ENCODE measurements at places on chromosomes 2 and 18.

GRCh38 chr2:20250436-20250835 lies 25.5 kb upstream of the SDC1 start:
- no peak for DNase-seq

DNA sequence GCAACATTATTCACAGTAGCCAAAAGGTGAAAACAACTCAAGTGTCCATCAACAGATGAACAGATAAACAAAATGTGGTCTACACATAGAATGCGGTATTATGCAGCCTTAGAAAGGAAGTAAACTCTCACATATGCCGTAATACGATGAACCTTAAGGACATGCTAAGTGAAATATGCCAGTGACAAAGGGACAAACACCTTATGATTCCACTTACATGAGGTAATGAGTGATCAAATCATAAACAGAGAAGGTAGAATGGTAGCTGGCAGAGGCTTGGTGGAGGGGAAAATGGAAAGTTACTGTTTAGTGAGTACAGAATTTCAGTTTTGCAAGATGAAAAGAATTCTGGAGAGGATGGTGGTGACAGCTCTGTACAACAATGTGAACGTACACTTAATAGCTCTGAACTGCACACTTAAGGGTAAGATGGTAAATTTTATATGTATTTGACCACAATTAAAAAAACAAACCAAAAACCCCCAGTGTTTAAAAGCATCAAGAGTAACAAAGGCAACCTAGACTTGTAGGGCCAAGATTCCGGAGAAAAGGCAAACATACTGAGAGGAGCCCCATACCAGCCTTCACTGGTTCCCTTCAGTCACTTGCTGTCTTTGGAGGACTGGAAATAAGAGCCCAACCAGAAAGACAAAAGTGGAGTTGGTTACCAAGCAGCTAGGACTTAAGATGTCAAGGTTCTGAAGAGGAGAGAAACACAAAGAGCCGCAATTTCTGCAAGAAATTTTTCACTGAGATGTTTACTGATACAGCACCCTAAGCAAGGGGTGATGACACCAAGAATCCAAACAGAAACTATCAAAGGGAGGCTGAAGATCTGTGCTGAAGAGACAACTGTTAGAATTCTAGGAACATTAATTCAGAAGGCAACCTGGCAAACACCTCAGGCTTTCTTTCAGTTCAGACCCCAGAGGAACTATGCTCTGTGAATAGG lies 61.3 kb downstream of the CUL3 start:
- DNase-seq: no peak

- no peak for DNase-seq
Measured at GRCh38 chr18:13568443-13569392, 157.6 kb downstream of the FAM210A start.

DNA sequence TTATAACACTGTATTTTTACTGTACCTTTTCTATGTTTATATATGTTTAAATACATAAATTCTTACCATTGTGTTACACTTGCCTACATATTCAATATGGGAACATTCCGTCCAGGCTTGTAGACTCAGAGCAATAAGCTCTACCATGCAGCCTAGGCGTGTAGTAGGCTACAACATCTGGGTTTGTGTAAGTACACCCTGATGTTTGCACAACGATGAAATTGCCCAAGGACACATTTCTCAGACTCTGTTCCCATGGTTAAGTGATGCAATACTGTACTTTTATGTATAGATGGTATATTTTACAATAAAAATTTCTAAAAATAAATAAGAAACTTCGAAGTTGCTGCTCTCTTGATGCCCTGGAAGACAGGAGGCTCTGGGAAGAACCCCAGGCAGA lies 38.4 kb downstream of the YPEL5 start:
- no peak for DNase-seq

- no peak for DNase-seq
Measured at GRCh38 chr2:69483024-69483423, 45.8 kb upstream of the NFU1 start.

GRCh38 chr2:146952696-146953095 lies 892.1 kb upstream of the ACVR2A start:
- no peak for DNase-seq
